ENCODE measurements at places on chromosomes 16 and 17.
A peak's percentile ranks its signal among the peaks of the same experiment; 100 is the strongest.

DNA sequence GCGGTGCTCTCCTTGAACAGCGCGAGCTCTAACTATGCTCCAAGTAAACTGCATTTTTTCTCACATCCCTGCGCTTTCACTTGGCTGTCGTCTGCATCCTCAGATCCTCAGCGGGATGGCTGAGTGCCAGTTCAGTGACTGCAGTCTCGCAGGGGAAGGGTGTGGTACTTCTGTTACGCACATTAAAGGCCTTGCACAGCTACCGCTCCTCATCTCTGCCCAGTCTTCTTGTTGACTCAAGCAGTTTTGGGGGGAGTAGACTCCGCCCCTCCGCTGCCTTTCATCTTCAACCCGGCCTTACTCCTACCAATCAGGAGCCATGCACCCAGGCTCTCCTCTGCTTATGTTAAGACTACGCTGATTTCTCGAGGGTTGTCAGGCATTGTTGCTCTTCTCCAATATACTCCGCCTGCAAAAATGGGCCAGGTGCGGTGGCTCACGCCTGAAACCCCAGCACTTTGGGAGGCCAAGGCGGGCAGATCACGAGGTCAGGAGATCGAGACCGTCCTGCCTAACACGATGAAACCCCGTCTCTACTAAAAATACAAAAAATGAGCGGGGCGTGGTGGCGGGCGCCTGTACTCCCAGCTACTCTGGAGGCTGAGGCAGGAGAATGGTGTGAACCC lies 10.0 kb downstream of the ATP5PD start:
- ATAC-seq: no peak

GRCh38 chr16:20901068-20901435 lies 481 bp downstream of the LYRM1 start:
- ATAC-seq: peak; percentile 17

DNA sequence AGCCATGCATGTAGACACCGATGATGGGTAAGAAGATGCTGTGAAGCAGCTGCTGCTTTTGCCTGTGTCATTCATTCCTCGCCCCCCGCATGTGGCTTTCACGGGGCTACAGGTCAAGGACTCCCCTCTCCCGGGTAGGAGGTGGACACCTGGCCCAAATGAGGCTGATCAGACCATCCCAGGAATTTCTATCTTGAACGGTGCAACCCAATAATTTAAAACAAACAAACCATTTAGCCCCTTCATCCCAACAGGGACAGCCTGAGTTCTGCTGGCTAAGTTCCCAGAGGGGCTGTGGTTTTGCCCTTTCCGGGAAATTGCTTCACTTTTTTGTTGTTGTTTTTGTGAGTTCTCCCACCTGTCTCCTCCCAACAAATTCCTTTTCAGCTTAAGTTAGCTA lies 137.7 kb upstream of the CDH5 start:
- no peak for ATAC-seq

DNA sequence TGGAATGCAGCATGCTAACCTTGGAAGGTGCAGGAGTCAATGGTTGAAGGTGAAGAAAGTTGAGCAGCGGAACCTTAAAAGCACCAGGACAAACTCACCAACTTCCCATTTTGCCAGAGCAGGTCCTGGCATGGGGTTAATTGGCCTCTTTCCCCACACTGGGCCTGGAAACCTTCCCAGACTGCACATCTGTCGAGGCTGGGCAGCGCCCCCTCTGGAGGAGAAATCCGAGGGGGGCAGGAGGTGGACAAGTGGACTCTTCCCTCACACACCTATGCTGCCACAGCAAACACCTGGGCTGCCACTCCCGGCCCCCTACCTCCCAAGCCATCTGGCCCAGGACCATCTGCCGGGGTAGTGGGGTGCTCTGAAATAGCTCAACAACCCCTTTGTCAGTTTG lies 232.4 kb downstream of the CBLN1 start:
- no peak for ATAC-seq

DNA sequence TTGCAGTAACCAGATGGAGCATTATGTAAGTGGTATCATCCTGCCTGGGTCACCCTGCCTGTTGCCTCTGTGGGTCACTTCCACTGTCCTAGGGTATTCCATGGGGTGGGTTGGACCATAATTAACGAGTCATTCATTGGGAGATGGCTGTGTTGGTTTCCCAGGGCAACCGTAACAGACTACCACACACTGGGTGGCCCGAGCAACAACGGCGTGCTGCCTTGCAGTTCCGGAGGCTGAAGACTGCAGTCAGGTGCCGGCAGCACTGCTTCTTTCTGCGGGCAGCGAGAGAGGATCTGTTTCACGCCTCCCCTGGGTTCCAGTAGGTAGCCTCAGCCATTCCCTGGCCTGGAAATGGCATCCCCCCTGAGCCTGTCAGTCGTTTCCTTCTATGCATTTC lies 28.9 kb upstream of the CMIP start:
- no peak for ATAC-seq

GRCh38 chr16:31216422-31217135 lies at the start of gene PYDC1:
TSS of gene PYDC1 (minus strand) at chr16:31217135. CDS start at chr16:31217028, 107 bp downstream.
- peak; percentile 6 for ATAC-seq

- peak; percentile 90 for ATAC-seq
These were observed 5.6 kb downstream of the ZNF598 start for GRCh38 chr16:2003827-2004641.

DNA sequence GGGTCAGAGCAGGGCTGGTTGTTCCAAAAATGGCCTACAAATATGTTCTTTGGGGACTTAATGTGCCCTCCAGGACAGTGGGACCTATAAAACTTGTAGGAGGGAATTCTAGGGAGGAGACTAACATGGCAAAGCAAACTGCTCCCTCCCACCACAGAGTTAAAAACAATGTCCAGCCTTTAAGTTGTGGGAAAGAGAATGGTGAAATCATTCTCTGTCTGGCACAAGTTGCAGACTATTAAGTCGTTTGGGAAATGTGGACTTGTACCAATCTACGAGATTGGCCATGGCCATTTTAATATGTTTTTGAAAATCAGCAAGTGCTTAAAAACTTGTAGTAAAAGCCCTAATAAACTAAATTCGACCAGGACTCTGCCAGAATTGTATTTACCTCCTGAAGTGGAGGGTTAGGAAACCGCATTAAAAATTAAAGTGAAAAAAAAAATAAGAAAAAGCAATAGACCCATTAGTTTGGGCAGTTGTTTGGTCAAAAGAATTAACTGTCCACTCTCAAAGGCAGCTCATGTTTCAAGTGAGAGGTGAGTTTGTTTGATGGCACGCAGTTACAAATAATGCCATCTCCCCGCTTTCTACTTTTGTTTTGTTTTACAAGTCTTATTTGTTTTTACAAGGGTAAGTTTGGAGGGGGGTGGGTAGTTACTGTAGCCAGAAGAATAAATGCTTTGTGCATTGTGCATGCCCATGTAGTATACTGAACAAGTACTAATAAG lies 32.4 kb downstream of the ANKFN1 start:
- ATAC-seq: no peak

DNA sequence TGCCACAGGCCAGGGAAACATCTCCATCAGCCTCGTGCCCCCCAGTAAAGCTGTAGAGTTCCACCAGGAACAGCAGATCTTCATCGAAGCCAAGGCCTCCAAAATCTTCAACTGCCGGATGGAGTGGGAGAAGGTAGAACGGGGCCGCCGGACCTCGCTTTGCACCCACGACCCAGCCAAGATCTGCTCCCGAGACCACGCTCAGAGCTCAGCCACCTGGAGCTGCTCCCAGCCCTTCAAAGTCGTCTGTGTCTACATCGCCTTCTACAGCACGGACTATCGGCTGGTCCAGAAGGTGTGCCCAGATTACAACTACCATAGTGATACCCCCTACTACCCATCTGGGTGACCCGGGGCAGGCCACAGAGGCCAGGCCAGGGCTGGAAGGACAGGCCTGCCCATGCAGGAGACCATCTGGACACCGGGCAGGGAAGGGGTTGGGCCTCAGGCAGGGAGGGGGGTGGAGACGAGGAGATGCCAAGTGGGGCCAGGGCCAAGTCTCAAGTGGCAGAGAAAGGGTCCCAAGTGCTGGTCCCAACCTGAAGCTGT lies 3.4 kb downstream of the NXPH3 start:
- no peak for ATAC-seq

DNA sequence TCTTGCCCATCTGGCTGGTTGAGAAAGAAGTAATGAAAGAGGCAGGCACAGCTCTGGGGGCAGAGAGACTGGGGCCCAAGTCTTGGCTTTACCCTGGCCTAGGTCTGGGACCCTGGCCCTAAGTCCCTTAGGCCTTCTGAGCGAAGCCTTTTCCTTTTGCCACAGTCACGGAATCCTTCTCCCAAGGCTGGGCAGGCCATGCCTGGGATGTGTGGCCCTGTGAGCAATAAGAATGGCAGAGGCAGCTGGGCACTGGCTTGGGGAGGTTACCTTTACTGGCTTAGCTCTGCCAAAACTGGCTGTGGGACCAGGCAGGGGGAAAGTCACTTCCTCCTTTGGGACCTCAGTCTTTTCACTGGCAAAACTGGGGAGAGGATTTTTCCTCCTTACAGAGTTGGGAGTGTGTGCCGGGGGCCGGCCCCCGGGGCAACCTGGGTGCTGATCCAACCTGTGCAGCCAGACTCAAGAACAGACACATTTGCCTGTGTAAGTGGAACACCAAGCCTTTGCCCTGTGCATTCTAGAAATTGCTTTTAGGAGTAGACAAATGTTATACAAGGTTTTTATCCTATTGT lies 12.9 kb downstream of the FOXF1 start:
- ATAC-seq: no peak

DNA sequence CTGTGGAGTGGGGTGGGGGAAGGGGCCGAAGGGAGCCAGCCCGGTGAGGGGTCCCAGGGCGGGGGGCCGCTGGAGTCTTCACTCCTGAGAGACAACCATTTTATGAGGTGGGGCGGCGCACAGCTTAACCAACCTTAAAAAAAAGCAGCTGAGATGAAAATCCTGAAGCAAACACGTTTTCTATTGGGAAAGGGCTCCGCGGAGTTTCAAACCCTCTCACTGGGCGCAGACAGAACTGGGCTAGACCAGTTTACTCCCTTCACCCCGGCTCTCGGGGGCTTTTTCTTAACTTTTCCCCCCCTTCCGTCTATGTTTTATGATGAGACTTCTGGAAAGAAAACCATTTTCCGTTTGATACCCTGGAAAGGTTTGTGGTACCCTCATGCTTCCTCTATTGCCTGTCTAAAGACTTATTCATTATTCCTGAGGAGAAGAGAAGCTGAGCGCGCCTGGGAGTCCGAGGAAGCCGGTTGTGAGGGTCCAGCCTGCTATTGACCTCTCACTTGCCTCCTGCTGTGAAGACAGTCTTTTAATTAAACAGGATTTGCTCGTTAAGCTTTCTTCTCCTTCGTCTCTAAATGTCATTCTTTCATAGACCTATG lies 482 bp upstream of the SSH2 start:
- ATAC-seq: no peak

DNA sequence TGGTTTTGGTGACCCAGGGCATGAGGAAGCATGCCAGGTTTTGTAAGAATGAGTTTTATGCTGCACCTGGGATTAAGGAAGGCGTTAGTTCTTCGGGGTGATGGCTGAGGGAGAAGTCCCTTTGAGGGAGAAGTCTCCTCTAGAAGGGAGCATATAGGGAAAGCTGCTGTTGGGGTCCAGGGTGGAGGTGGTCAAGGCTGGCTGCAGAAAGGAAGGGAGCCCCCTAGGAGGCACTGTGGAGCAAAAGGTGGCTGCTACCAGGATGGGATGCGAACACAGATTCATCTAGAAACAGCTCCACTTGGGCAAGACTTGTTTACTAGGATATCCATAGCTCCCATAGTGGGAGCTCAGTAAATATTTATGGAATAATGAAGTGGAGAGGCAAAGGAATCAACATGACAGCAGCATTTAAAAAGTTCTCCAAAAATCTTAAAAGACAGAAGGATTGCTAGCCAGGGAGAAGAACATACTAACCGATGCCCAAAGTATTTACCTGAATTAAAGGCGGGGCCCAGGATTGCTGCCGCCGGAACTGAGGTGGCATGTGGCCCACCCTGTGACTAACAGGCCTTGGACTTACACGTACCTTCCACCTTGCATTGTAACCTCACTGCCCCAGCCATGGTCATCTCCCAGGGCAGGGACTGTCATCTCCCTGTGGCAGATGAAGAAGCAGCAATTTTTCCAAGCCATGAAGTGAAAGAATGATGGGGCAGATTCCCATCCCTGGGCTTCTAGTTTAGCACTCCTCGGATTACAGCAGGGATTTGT lies 7.1 kb upstream of the LPCAT2 start:
- ATAC-seq: no peak

- no peak for ATAC-seq
These were observed 51.0 kb upstream of the TMEM97 start for GRCh38 chr17:28267720-28268609.

- ATAC-seq: no peak
These were observed 34.0 kb downstream of the YPEL2 start for GRCh38 chr17:59365383-59365981.

DNA sequence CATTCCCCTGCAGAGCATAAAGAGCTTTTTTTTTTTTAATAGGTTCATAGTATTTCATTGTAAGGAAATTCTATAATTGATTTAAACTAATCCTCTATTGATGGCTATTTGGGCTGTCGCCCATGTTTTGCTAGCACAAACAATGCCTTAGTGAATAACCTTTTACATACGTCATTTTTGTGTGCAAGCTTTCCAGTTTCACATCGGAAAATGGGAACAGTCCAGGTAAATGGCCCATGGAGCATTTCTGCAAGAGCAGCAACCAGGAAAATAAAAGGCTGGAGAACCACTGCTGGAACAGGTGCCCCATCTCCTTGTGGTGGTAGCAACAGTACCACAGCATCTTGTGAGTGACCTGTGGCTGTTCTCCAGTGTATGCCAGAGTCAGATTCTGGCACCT lies 48.6 kb downstream of the CDH1 start:
- ATAC-seq: no peak

DNA sequence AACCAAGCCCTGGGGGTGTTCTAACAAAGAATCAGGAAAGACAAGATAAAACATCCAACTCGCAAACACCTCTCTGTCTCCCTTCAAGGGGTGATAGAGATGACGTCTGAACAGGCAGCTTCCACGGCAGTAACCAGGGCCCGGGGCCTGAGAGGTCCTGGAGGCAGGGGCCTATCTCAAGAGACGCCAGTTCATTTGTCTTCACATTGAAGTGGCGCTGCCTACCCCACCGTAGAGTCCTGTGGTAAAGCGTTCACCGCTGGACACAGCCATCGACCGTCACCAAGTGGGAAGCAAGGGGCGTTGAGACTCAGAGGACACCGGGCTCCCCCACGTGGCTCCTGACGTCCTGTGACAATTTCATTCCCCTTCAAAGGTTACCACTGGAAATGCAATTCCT lies 21.4 kb downstream of the UTS2R start:
- no peak for ATAC-seq

- no peak for ATAC-seq
These were observed 8.8 kb downstream of the MAP3K3 start for GRCh38 chr17:63631062-63631461.

DNA sequence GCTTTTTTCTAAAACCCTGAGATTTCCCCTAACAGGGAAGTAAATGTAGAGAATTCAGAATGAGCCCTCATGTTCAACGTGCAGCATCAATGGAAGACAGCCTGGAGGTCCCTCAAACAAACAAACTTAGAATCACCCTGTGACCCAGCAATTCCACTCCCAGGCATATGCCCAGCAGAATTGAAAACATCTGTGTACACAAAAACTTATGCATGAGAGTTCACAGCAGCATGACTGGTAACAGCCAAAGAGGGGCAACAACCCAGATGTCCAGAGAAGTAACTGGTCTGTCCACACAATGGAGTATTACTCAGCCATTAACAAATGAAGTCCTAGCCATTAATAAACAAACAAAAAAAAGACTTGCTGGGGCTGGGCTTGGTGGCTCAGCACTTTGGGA lies 252.7 kb downstream of the PARN start:
- no peak for ATAC-seq
